Caki2 (cell line): ENCODE measurements at places on chromosomes 2 and 18.

DNA sequence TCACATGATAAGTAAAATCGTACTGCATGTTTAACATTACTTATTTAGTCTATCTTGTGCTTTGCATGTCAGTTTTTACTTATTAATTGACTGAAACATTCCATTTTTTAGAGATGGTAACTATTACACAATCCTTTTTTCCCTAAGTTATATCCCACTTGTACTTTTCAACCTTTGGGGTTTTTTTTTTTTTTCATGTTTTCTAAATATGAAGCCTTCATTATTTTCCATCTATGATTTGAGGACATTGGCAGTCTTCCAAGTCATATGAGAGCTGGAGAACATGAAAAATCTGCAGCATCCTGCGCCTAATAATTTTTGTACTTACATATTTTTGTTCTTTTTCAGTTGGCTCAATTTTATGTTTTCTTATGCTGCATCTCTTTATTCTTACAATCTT lies 113.9 kb downstream of the MYO1B start:
- DNase-seq: no peak

- no peak for DNase-seq
These were observed 65.7 kb upstream of the DARS1 start for GRCh38 chr2:136051001-136051724.

GRCh38 chr2:96509847-96510230 lies 4.7 kb upstream of the NEURL3 start:
- no peak for DNase-seq

DNA sequence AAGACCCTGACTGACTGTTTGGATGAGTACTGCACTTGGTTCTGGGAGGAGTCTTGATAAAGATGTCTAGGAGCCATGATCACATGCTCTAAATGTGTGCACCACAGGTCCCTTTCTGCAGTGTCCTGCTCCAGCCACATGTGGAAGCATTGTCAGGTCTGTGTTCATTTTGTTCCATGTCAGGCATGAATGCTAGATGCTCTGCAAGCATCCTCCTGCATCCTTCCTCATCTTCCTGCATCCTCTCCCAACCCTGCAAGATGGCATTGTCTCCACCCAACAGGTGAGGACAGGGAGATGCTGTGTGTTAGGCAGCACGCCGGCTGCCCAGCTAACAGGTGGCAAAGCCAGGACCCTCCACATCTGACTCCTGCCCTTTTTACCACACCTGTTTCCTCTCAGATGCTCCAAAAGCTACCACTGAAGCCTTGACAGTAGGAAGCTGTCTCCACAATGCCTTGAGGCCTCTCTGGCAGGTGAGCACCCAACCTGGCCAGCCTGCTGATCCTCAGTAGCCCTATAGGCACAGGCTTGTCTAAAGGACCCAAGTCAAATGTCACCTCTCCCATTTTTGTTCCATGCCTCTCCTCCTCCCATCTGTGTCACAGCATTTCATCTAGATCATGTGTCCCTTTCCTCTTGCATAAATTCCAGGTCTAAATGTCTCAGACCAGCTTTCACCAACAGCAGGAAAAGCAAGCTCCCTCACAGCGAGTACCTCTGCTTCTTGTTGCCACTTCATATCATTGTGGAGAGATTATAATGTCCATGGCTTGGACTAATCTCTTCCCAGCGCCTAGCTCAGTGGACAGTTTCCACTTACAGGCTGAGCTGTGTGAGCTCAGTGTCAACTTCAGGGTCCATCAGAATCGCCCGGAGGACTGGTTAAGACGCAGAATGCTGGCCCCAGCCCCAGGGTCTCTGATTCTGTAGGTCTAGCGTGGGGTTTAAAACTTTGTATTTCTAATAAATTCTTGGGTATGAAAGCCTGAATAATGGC lies 55.0 kb downstream of the TMEM163 start:
- no peak for DNase-seq

DNA sequence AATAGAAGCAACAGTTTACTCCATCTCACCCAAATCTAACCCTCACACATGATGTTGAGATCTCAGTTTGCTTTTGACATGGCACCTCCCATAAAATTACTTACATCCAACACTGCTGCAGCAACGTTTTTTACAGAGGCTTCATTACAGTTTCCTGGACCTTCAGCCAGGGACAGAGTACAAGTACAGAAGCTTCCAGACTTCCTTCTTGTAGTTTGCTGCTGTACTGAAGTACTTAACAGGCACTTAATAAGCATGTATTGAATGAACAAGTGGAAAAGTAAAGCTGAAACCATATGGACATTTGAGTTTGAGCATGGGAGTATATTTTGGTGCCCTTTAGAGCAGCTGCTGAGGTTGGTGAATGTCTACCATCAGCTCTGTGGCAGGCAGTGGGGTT lies 514.2 kb downstream of the PTPRM start:
- no peak for DNase-seq

GRCh38 chr2:28102455-28102874 lies 211.9 kb downstream of the BABAM2 start:
- DNase-seq: no peak

DNA sequence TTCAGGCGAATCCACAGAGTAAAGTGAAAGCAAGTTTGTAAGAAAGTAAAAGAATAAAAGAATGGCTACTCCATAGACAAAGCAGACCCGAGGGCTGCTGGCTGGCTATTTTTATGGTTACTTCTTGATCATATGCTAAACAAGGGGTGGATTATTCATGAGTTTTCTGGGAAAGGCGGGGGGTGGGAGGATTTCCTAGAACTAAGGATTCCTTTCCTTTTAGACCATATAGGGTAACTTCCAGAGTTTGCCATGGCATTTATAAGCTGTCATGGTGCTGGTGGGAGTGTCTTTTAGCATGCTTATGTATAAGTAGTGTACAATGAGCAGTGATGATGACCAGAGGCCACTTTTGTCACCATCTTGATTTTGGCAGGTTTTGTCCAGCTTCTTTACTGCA lies 59.8 kb downstream of the SLC4A3 start:
- no peak for DNase-seq

- no peak for DNase-seq
These were observed 7.2 kb downstream of the SLC66A2 start for GRCh38 chr18:79944126-79944731.

- DNase-seq: no peak
These were observed 77.6 kb downstream of the EDAR start for GRCh38 chr2:108911401-108911800.

DNA sequence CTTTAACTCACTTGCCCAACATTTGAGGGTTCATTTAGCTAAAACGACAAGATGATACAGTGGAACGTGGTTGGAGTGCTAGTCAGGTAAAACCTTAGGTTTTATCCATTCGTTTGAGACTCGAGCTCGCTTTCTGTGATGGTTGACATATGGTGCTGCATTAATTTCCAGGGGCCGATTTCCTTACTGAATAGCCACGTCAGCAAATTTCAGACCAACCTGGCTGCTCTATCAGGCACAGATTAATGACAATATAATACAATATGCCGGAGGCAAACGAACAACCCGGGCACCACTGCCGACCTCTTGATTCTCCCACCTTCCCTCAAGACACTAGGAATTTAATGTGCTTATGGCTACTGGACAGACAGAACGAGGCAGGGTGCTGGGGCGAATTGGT lies 42.0 kb downstream of the NABP1 start:
- DNase-seq: no peak

DNA sequence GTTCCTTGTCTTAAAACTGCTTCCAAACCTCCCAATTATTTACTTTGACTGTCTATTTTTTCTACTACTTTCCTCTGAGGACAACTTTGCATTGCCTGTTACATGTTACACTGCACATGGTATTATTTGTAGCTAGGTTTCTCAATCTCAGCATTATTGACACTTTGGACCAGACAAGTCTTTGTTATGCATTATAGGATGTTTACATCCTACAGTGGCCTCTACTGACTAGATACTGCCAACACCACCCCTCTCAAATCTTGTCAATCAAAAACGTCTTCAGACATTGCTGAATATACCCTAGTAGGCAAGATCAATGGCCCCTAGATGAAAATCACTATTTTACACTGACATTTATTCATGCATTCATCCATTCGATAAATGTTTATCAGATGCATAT lies 129.6 kb upstream of the DNAJC10 start:
- DNase-seq: no peak

DNA sequence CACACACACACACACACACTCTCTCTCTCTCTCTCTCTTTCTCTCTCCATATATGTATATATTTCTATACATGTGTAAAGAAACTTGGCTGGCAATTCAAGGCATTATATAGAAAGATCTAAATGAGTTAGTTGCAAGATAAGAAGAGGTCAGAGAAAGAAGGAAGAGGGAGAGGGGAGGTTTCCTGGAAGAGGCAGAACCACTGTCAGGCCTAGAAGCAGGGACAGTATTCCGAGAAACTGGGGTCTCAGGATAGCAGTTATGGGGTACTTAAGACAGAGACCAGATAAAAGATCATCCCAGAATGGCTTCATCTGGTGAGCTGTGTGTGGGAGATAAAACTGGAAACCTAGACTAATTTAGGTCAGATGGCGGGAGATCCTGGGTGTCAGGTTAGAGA lies 180.8 kb downstream of the CAMKMT start:
- DNase-seq: no peak

GRCh38 chr2:15812187-15812780 lies 128.1 kb upstream of the MYCN start:
- DNase-seq: no peak

DNA sequence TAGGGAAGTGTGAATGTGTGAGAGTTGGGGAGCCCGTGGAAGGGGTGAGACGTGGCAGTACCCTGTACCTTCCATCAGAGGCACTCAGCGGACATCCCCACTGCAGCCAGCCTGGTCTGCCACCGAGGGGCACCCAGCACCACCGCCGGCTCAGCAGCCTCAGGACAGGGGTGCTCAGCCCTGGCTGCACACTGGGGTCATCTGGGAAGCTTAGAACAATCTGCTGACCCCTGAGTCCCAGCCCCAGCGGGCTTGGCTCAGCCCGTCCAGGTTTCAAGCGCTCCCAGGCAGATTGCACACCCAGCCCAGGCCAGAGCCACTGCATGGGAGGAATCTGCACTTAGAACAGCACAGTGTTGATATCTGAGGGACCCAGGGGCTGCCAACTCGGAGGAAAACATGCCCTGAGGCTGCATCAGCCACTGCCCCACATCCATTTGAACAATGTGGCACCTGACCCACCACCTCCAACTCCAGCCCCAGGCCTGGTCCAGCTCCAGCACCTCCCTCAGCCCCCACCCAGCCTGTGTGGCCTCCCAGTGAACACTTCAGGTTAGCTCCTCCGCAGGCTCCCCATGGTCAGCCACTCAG lies 147.1 kb upstream of the OTOS start:
- DNase-seq: no peak

GRCh38 chr2:84276590-84277255 lies 182.4 kb downstream of the SUCLG1 start:
- DNase-seq: no peak

DNA sequence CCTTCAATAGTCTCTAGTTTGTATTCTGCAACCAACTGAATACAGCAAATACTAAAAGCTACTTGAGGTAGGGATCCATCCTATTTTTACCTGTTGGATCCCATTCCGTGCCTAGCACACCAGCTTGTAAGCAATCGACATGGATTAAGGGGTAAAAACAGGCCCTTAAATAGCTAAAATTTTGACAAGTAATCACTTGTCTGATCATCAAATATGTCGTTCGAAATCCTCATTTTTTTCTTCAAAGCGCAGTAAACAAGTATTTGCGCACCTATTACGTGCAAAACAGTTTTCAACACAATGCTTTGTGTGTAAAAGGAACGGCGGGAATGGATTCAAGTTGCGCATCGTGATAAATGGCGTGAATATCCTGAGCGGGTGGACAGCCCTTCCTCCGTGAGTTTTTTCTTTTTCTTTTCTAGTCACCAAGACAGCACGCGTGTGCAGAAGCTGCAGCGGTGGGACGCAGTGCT lies 1.4 kb upstream of the ACVR2A start:
- no peak for DNase-seq

GRCh38 chr2:149055751-149056150 lies 17.3 kb downstream of the LYPD6B start:
- no peak for DNase-seq

- no peak for DNase-seq
These were observed 117.4 kb downstream of the SPTBN1 start for GRCh38 chr2:54573537-54573919.

- no peak for DNase-seq
These were observed 56.0 kb downstream of the ODC1 start for GRCh38 chr2:10392100-10392499.

- DNase-seq: peak; percentile 18
These were observed 2.7 kb upstream of the GKN1 start for GRCh38 chr2:68971591-68972231.

DNA sequence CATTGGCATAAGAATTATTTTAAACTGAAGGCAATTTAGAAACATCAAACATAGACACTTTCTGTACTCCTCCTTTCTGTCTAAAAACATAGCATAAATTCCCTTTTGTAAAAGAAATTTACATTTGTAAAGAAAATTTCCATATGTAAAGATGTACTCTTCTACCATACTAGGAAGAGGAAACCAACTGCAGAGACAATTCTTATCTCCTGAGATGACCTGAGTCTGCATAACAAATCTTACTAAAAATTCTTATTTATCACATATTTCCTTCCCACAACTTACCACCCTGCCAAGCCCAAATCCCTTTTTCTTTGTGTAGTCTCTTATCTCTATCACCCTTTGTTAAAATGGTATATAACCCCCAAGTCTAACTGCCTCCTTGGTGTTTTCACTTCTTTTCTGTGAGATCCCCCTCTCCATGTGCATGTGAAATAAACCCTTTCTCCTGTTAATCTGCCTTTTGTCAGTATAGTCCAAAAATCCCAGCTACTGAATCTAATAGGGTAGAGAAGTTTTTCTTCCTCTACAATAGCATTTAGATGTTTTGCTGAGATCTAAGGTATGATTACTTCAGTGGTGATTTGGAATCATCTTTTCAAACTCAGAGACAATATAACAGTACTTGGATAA lies 81.0 kb downstream of the CHN1 start:
- DNase-seq: no peak

- no peak for DNase-seq
These were observed 16.5 kb upstream of the SPTBN1 start for GRCh38 chr2:54439582-54439981.

DNA sequence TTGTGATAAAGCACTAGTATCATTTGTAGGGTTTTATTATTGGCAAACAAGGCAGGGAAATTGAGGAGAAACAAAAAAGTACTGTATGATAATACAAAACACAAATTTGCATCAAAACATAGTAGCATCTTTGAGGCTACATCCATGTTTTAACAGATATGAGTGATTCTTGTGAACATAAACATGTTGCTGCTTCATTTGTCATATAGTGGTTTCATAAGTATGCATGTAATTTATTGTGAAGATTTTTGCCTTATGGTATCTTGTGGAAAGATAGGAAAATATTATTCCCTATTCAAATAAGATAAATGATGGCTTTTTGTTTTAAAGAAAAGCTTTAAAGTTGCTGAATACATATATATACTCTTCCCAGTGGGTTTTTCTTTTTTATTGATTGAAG lies 60.3 kb downstream of the VRK2 start:
- DNase-seq: no peak
